ENCODE measurements at places on chromosomes 5 and 9.

- no peak for DNase-seq
Measured at GRCh38 chr5:157561110-157561509, 14.5 kb downstream of the ADAM19 start.

DNA sequence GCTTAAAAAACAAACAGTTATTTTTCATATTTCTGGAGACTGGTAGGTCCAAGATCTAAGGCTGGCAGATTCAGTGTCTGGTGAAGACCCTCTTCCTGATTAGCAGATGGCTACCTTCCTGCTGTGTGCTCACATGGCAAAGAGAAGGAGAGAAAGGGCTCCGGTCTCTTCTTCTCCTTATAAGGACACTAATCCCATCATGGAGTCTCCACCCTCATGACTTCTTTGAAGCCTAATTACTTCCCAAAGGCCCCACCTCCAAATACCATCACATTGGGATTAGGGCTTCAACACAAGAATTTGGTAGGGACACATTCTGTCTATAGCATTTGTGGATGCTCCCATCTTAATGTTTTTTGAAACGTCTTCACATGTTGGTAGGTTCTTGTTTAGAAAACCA lies 391.1 kb downstream of the TMEM161B start:
- DNase-seq: no peak

- DNase-seq: no peak
Measured at GRCh38 chr5:32474209-32474854, 29.8 kb upstream of the ZFR start.

DNA sequence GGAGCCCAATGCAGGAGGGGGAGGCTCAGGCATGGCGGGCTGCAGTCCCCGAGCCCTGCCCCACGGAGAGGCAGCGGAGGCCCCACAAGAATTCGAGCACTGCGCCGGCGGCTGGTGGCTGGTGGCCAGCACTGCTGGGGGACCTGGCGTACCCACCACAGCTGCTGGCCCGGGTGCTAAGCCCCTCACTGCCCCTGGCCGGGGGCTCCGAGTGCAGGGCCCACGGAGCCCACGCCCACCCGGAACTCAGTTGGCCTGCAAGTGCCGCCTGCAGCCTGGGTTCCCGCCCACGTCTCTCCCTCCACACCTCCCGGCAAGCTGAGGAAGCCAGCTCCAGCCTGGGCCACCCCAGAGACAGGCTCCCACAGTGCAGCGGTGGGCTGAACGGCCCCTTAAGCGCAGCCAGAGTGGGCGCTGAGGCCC lies 780.3 kb downstream of the DTWD2 start:
- no peak for DNase-seq

DNA sequence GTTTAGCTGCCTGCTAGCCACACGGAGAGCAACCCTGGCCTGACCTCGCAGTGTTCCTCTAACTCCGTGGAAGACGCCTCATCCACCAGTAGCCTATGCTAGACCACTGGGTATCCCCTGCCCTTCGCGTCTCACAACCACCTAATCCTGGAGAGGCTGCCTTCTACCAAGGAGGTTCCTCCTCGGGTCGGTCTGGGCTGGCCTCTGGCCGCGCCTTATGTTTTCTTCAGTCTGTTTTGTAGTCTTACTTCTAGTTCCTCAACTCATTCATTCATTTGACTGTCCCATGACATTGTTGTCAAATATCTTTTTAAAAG lies 1.6 kb upstream of the TPM2 start:
- DNase-seq: no peak

DNA sequence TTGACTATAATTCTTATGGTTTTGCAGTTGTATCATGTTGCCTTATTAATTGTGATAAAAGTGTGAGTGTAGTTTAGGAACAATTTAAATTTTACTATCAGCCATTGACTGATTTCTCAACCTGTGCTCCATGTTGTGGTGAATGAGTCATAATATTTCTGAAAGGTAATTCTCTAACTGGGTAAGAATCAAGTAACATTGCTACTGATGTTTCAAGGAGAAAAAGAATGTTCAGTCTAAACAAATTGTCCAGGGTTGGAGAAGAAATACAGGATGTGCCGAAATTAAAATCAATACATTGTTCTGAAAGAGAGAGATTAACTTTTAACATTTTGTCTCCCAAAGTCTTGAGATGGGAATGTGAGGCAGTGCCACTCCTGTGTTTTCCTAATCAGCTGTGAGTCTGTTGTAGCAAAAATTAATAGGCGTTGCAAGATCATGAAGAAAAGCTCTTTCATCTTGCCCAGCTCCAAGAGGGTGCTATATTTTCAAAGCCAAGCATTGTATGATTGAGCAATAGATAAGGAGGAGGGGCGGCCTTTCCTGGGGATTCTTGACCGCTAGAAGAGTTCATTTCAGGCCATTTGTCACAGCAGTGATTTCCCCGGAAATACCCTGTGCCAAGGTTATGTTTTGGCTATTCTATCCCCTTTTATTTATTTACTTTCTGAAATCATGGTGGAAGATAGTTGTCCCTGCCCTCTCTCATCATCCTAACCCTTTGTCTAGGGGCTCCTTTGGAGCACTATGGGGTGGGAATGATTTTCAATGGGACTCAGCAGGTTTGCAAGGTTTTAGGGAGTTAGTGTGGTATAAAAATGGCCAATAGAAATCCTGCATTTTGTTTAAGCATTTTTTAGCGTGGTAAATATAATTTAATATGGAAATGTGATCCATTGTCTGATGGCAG lies 151.6 kb downstream of the FOCAD start:
- no peak for DNase-seq

DNA sequence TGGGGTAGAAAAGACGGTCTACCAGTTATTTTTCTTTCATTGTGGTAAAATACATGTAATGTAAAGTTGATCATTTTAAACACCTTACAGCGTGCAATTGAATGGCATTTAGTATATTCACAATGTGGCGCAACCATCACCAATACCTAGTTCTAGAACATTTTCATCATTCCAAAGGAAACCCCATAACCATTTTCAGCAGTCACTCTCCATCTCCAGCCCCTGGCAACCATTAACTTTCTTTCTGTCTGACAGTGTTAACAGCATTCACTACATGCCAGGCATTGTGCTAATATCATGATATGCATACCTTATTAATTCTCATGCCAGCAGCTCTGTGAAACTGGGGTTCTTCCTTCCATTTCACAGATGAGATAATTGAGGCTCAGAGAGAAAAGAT lies 32.0 kb downstream of the PTGS1 start:
- no peak for DNase-seq

- no peak for DNase-seq
Measured at GRCh38 chr5:177008716-177009115, 2.1 kb upstream of the UIMC1 start.

- no peak for DNase-seq
Measured at GRCh38 chr5:43312699-43313034, 545 bp downstream of the HMGCS1 start.

DNA sequence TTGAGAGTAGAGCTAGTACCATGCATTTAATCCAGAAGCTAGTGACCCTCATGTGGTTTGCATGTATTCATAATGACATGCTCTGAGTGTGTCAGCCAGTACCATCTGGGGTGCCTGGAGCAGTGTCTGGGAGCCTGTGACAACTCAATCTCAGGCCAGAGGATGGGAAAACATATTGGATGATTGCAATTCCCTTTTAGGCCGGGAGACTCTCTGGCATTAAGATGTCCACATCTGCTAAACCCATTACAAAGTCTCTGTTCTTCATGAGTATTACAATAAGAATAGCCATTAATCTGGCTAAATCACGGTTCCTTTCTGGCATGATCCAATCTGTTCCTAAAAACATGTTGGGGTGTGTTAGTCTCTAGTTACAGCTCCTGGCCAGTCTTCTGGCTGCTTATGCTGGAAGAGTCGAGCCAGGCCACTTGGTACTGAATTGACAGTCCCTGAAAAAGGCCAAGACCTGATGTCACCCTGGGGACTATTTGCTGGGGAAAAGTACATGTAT lies 475.7 kb downstream of the ENC1 start:
- no peak for DNase-seq

DNA sequence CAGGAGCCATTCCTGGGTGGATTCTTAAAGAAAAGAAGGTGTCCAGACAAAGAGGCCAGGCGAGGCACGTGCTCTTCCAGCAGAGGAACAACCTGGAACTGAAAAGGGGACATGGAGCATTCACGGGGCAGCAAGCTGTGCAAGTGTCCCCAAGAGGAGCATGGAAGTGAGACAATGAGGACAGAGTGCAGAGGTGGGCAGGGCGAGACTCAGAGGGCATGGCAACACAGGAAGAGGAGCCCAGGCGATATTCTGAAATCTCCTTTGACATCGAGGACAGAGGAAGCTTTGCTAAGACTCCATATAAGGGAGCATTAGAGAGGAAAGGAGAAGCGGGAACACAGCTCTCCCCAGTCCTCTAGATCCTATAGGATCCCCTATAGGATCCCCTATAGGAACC lies 29.4 kb upstream of the SPATA31E1 start:
- no peak for DNase-seq

- no peak for DNase-seq
Measured at GRCh38 chr9:74321396-74321795, 175.7 kb upstream of the RORB start.

GRCh38 chr9:91217388-91217787 lies 144.3 kb downstream of the AUH start:
- no peak for DNase-seq

- no peak for DNase-seq
Measured at GRCh38 chr9:71944754-71945375, 33.4 kb downstream of the C9orf85 start.

GRCh38 chr9:117343427-117343826 lies 71.4 kb downstream of the ASTN2 start:
- DNase-seq: no peak

GRCh38 chr5:179986328-179986727 lies 78.6 kb upstream of the TBC1D9B start:
- DNase-seq: no peak

DNA sequence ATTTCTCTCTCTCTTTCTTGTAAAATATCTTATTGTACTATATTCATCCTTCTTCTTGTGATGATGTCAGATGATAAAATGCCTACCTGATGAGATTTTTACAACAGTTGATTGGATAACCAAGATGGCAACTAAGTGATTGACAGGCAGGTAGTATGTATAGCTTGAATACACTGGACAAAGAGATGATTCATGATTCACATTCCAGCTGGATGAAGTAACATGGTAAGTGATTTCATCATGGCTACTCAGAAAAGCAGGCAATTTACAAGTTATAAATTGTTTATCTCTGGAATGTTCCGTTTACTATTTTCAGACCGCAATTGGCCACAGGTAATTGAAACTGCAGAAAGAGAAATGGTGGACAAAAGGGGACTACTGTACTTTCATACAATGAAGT lies 1471.7 kb upstream of the C9orf72 start:
- no peak for DNase-seq

DNA sequence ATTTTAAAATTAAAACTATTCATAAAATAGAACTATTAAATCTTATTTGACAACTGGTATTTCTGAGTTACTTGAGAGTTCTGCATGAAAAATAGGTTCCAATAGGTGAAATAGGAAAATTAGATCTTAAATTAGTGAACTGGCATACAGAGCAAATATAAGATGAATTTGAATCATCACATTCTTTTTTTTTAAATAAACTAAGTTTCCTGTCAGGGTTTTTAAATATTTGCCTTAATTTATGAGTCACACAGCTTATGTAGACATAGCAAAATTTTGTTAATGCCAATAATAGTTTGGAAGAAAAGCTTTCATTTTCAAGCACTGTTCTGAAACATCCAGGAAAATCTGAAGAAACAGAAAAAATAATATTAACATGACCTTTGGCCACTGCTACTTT lies 311.7 kb upstream of the HAPLN1 start:
- no peak for DNase-seq
